ENCODE measurements at places on chromosomes 7 and 10.

DNA sequence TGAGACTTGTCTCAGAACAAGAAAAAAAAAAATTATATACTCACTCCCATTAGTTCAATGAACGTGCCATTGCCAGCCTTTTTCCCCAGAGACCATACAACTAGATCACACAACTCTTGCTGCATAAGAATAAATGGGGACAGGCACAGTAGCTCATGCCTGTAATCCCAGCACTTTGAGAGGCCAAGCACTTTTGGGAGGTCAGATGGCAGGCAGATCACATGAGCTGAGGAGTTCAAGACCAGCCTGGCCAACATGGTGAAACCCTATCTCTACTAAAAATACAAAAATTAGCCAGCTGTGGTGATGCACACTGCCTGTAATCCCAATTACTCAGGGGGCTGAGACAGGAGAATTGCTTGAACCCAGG, 13.6 kb downstream of the PDLIM1 start:
- no peak for DNase-seq

- no peak for DNase-seq
Observed at GRCh38 chr10:35533565-35533964, 71.6 kb upstream of the GJD4 start.

DNA sequence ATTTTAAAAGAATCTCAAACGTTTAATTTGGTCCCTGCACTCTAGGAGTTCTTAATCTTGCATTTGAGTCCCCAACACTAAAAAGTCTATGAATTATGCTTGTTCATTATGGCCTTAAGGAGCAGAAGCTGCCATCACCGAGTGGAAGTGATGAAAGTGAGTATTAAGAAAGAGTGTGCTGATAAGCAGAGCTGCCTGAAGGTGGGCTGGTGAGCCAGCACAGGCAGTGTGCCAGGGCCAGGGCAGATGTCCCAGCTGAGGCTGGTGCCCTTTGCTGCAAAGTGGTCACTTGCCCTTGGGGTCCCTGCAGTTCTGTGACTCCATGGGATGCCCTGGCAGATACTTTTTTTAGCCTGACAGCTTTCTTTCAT, 72.9 kb upstream of the LOXL4 start:
- peak; percentile 15 for DNase-seq

DNA sequence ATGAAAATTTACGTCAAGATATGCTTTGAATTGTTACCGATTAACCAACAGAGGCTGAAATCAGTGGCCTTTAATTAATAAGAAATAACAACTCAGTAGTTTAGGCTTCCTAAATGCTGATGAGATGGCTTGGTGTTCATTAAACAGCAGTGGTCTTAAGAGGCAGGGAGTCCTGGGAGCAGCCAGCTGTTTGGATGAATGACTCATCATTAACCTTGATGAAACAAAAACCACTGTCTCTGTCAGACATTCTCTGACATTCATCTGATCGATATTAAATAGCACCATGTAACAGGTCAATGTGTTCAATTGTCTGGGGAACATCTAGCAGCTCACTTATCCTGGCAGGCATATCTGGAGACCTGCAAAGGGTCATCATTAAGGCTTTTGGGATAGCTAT, 234.2 kb upstream of the LRRN3 start:
- peak; percentile 14 for DNase-seq

- DNase-seq, result peak; percentile 81
Observed at GRCh38 chr7:76201732-76202665, at the start of gene SRRM3. TSS of gene SRRM3 (plus strand) at chr7:76201896. CDS start at chr7:76235067, 33,171 bp downstream.

DNA sequence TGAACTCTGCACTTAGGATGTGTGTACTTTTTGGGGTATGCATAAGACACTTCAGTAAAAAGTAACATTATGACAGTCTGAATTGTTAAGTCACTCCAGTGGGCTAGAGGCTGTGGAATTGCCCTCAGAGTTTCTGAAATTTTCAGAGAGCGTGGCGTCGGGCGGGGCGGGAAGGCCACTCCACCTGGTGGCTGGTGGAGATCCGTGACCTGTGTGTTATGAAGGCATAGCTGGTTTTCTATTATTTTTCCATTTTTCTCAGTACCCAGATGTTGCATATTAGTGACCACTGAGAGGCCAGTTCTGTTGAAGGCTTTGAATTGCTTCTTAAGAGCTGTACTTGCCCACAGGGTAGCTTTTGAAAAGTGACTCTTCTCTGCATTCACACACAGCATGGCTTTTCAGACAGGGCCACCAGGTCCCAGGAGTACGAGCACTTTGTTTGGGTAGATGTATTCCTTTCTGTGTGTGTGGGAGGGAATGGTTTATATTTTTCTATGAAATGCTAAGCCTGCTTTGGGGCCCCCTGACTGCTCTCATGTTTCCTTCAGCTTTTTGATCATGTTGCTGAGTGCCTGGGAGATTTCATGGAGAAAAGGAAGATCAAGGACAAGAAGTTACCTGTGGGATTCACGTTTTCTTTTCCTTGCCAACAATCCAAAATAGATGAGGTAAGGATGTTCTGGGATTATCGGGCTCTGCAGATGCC, 52.3 kb downstream of the TACR2 start:
- DNase-seq, result no peak

DNA sequence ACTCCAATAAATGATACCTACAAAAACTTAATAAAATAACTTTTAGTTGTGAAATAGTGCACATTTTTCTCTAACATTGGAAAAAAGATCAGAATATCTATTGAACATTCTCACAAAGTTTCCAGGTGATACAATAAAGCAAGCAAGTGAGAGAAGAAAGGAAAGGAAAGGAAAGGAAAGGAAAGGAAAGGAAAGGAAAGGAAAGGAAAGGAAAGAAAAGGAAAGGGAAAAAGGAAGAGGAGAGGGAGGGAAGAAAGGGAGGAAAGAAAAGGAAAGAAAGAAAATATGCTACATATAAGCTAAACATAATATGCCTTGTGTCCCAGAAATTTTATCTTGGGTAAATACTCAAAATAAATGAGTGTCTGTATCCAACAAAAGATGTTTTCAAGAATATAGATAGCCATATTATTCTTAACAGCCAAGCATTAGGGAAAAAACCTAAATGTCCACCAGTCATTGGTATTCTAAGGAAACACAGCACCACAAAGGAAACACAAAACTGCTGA, 510.2 kb upstream of the ZWINT start:
- no peak for DNase-seq

DNA sequence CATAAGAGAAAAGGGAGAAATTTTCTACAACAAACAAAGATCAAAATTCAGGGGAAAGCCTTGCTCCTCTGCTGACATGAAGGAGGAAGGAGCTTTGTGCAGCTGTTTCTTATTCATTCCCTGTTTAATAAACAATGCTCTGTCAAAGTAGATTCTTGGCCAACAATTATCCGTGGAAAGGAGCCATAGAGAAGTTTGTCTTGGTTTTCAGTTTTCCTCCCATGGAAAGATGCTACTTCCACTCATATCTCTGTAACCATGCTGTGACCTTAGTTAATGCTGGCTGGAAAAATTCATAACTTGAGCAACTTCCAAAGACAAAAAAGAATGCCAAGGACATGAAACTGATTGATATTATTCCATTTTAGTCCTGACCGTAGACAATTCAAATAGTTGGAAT, 8.1 kb downstream of the DDC start:
- no peak for DNase-seq

GRCh38 chr10:11448545-11449244, 162.8 kb downstream of the USP6NL start:
- no peak for DNase-seq

DNA sequence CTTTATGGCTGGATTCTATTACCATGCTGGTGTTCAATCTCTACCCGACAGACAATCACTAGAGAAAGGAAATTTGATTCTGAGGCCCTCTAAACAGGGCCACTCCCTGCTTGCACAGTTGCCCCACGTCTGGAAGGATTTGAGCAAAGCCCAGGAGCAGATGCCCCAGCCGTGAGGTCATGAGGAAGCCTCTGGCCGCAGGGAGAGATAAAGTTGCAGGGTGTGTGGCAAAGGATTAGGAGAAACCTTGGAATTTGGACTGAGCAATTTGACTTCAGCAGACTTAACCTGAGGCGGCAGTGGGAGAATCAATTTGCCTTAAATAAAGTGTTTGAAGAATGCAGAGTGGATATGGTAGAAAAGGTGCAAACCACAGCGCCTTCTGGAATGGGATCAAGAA, 40.2 kb upstream of the KLF6 start:
- DNase-seq, result peak; percentile 95

- DNase-seq, result no peak
Observed at GRCh38 chr7:69903410-69903809, 305.1 kb downstream of the AUTS2 start.

DNA sequence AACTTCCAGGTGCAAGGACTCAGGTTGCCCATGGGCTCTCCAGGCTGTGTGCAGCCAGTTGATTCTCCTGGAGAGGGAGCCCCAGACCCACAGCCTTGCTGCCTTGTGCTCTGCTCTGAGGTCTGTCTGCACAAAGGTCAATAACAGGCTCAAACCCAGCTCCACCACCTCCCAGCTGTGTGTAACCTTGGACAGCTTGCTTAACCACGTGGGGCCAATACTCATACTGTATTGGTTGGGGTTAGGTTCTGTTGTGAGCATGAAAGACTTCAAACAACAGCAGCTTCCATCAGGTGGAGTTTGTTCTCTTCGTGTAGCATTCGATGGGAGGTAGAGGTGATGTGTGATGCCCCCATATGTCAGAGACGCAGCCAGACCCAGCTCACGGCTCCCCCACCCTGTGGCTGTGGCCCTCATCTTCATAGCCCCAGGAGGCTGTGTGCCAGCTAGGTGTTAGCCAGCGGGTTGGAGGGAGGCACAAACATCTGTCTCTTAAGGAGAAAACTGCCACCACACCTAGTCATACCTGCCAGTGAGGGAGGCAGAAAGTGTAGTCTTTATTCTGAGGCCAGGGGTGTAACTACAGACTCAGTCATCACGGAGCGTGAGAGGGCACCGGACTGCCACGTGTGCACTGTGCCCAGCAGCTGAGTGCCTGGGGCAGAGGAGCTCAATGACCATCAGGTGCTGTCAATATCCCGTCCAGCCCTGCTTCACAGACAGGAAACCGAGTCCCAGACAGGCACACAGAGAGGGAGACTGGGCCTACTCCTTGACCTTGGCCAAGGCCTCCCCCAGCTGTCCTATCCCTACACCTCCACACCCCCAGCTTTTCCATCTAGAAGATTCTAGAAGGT, 8.1 kb upstream of the POLD2 start:
- DNase-seq, result peak; percentile 40

DNA sequence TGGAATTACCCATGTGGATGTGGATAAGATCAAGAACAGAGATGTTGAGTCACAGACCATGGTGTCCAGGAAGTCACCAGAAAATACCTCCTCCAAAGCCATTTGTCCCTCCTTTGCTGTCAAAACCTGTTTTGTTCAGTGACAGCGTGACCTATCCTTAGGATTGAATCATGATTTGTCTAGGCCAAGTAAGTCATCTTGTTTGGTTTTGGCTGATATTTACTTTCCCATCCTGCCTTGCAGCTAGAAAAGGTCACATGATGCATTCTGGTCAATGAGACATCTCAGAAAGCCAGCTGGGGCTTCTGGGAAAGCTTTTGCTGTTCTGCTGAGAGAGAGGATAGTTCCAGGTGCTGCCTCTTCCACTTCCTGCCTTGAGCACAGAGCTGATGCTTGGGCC, 225.3 kb upstream of the ZMIZ1 start:
- no peak for DNase-seq

DNA sequence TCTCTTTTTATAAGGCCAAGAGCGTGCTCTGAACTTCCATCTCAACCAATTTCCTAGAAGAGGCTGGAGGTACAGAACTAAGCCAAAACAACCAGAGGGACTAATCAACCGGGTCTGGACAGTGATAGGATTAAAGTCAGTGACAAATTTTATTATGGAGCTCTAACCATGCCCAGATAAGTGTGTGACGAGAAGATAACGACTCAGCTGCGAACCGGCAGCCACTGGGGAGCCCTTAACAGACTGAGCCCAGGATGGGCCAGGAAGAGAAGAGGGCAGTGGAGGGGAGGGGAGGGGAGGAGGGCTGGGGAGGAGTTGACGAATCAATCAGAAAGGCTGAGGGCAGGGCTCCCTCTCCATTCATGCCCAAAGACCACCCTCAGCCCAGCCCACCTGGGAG, 119.9 kb downstream of the PLXNA4 start:
- DNase-seq, result no peak

GRCh38 chr10:102644646-102645387, 538 bp downstream of the TRIM8 start:
- DNase-seq, result peak; percentile 87

DNA sequence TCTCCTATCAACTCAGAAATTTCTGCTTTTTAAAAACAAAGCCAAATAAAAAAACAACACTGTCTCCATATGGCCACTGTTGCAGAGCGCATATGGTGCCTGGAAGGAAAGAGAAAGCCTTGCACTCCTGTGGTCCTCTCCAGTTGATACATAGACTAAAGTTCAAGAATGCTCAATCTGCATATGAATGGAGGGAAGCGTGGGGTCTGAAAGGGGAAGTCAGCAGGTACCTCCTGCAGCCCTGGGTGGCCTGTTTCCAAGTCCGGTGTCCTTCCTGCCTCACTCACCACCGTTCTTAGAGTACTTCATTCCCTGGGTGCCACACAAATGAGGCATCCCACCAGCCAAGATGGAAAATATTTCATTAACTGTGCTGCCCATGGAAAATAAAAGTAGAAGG, 138.3 kb upstream of the PALS2 start:
- DNase-seq, result no peak

DNA sequence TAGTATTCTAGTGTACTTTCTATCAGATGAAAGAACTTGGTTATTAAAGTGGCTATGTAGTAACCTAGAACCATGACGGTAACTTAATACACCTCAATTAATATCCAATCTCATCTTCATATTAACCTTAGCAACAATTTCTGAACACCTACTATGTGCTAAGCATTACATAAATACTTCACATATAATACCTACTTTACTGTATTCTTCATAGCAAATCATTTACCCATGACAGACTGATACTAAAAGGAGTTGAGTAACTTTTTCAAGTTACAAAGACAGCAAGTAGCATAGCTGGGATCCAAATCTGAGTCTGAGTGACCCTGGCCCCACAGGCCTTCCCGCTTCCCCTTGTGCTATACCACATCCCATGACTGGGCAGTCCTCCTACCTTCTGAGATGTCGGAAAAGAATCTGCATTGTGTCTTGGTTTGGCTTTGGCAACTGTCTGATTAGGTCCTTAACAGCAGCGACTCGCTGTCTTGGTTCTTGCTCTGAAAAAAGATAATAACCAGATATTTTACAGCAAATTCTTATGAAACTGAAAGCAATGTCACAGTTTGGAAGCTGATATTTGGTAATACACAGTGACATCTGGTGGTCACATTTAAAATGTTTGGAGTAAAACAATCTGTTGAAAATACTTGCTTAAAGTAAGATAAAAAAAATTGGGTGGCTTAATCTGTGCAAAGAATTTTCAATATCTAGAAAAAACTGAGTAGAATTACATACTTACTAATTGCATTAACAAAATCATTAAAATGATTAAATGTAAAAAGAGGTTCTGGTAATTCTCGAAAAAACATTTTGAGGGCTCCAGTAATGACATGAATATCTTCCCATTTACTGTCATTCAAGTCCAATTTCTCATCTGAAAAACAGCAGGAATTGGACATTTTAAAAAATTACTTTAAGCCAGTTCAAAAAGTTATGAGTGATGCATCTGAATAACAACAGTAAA, 120.1 kb downstream of the ARHGAP12 start:
- peak; percentile 52 for DNase-seq

GRCh38 chr7:27602766-27603165, 59.9 kb downstream of the HIBADH start:
- no peak for DNase-seq

GRCh38 chr7:65239324-65239706, 134.3 kb upstream of the ZNF92 start:
- DNase-seq, result no peak

- peak; percentile 29 for DNase-seq
Observed at GRCh38 chr10:46050941-46051623, 5.0 kb upstream of the MSMB start.

GRCh38 chr7:94507962-94508361, 1.6 kb upstream of the CASD1 start:
- DNase-seq, result no peak

- DNase-seq, result peak; percentile 69
Observed at GRCh38 chr10:19921300-19922140, 105.3 kb downstream of the PLXDC2 start.

Measured in epithelial cell of esophagus (primary cell).